Stimulated activated CD4-positive, alpha-beta T cell treated with anti-CD3 and anti-CD28 coated beads, Interleukin-4, amount 100 ng/mL, for 1 hour (primary cell): ENCODE measurements at places on chromosomes 5 and 9.

- DNase-seq, result no peak
These were observed 5.1 kb upstream of the ORM1 start for GRCh38 chr9:114317665-114318357.

DNA sequence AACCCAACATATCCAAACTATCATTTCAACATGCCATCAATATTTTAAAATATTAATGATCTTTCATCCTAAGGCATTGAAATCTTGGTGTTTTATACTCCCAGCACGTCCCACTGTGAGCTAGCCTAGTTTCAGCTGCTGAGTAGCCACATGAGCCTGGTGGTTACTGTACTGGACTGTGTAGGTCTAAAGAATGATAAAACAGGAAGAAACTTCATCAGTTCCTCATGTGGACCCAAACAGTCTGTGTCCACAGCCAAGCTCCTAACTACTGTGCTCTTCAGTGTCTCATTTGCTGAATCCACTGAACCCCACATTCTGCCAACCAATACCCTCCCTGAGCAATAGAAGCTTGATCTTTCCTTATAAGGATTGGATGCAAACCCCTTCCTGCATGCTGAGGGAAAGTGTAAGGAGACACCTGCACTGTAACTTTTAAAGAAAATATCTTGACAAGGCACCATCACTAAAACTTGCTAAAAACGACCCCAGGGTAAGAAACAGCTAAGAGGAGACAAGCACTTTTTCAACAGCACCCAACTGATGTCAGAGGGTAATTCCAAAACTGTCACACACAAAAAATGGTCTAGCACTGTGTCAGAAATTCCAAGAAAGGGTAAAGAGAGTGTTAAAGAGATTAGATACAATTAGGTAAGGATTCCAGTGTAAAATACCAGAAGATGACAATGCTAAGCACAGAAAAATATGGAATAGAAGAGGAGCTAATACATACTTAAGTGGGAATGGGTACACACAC lies 126.9 kb downstream of the SPOCK1 start:
- no peak for DNase-seq

- no peak for DNase-seq
These were observed 8.7 kb upstream of the TMEM141 start for GRCh38 chr9:136782452-136782851.

GRCh38 chr5:105924366-105924765 lies 1746.4 kb downstream of the EFNA5 start:
- no peak for DNase-seq

DNA sequence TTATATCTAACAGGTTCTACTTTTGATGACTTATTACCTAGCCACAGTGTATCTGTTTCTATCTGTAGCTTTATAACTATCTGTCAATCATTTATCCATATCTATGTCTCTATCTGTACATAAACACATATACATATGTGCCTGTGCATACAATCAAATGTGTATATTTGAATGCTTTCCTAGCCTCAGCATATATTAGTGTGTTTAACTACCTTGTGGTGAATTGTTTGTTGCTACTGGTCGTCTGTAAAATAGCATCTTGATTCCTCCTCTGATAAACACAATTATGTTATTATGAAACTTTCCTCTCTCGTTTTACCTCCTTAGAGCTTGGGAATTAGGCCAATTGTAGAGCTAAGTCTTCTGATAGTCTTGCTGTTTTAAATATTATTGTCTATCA lies 44.4 kb downstream of the PARP8 start:
- no peak for DNase-seq

DNA sequence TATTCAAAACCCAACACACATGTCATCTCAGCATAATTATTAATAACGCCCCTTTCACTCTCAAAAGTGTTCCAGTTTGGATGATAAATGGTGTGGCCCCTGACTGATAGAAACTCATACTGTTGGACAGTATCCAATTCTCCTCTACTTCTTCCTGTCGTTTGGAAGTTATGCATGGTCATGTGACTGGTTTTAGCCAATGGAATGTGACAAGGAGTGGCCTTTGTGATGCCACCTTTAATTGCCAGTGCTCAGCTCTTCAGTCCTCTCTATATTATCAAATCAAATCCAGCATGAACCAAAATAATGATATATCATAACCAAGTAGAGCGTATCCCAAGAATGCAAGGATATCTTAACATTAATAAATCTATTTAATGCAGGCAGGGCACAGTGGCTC lies 117.8 kb upstream of the SPIN1 start:
- DNase-seq, result no peak

- no peak for DNase-seq
These were observed 5.0 kb upstream of the TMEM268 start for GRCh38 chr9:114606068-114606467.
